ENCODE measurements at places on chromosomes 3 and 15.

DNA sequence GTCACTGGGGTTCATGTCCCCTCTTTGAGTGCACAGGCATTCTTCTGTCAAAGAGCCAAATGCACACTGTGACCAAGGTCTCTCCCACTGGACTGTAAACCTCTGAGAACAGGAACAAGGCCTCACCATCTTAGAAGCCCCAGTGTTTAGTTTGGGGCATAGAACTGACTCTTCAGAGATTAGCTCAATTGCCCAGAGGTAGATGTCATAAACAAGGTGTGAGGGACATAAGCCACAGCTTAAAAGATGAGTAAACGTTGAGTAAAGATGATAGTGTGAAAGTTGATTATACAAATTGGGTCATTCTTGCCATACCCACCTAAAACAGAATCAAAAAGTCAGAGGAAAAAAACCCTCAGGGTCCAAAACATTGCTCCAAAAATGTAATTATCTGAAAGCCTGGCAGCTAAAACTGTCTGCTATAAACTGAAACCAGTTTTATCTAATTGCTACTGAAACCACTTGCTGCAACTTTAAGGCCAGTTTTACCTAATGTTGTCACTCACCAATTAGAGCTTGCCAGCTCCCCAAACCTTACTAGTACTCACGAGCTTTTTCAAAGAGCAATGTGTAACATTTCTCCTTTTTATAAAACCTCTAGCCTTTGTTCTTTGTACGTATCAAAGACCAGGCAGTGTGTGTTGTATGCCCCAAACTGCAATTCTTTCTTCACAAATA is 415.2 kb downstream of the RAP2B start:
- no peak for DNase-seq

DNA sequence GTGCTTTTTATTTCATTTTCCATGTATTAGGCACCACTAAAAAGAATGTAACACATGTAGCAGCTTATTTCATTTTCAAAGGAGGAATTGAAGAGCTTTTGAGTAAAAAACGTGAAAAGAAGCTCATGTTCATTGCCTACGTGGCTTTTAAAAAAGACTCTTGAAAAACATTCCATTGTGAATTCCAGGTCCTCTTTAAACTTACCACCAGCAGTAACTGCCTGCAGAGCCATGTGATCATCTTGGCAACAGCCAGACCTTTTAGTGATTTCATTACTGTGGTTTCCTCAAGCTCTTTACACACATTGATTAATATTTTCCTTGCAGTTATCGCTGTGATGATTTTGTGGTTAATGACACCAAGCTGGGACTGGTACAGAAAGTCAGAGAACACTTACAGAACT is 43.8 kb upstream of the FBXL22 start:
- no peak for DNase-seq

- no peak for DNase-seq
These were observed 126.8 kb downstream of the MITF start for GRCh38 chr3:69865925-69866679.

- DNase-seq: no peak
These were observed 88.4 kb upstream of the PLSCR4 start for GRCh38 chr3:146339349-146339748.

DNA sequence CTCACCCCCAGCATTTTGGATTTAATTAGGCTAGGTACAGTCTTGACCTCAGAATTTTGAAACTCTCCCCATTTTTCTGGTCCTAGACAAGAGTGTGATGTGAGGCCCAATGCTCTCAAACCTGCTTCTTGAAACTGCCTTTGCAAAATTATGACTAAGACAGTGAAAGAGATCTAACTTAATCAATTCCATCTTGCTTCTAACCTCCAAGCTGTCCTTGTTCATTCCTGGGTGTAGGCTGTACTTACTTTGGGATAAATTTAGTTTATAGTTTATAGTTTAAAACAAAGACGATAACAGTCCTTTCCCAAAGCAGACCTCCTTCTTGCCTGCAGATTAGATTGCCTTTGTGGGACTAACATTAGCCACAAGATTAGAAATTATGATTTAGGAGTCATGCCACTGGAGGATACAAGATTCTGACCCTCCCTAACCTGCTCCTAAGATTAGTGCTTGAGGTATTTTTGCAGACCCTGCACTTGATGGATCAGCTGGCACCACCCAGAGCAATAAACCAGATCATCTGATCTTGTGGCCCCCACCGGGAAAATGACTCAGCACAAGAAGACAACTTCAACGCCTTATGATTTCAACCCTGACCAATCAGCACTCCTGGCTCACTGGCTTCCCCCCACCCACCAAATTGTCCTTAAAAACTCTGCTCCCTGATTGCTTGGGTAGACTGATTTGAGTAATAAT is 59.6 kb downstream of the CD200R1L start:
- no peak for DNase-seq

- no peak for DNase-seq
These were observed 182.3 kb downstream of the OR4M2 start for GRCh38 chr15:22262613-22263020.

DNA sequence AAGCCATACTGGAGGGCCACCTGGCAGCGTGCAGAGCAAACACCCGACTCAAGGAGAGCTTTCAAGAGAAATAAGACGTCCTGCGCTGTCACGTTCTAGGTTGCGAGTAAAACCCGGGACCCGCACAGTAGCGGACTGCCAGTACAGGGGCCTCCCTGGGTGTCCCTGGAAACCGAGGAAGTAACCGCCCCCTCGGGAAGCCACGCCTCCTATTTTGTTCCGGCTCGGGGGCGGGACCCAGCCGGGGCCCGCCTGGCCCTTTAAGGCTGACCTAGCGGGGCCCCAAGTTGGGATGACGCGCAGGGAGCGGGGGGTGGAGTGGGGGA is 218 bp upstream of the MAPKAPK3 start:
- peak; percentile 91 for DNase-seq

- no peak for DNase-seq
These were observed 293.8 kb upstream of the WNT5A start for GRCh38 chr3:55780913-55781312.

DNA sequence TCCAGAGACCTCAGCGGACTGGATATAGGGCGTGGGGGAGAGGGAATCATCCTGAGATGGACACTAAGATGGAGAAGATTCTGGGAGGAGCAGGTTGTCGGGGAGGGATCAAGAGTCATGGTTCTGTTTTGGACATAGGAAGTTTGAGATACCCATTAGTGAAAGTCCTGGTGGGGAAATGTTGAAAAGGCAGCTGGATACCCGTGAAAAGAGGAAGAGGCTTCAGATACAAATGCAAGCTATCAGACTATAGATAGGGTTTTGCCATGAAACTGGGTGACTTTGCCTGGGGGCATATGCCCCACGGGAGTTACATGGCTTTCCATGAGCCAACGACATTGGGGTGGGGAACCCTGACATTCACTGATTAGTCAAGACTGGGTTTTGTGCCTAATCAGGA is 1.1 kb upstream of the GPR62 start:
- DNase-seq: no peak

- no peak for DNase-seq
These were observed 40.2 kb downstream of the TRANK1 start for GRCh38 chr3:36904641-36905040.

DNA sequence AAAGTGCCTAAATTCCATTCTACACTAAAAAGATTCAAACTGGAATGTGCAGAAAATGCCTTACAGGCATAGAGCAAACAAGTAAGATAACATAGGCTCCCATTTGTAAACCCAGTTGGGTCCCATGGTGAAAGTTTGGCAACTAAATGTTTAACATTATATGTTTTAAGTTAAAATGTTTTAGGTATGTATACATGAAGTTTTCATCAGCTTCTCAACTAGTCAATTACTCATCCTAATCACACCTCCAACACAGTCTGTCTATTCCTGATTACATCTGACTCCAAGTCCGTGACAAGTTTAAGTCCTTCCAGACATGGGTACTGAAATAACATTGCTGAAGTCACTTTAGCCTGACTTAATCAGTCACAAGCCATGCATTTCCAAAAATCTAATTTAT is 25.0 kb downstream of the MYLK start:
- DNase-seq: no peak

DNA sequence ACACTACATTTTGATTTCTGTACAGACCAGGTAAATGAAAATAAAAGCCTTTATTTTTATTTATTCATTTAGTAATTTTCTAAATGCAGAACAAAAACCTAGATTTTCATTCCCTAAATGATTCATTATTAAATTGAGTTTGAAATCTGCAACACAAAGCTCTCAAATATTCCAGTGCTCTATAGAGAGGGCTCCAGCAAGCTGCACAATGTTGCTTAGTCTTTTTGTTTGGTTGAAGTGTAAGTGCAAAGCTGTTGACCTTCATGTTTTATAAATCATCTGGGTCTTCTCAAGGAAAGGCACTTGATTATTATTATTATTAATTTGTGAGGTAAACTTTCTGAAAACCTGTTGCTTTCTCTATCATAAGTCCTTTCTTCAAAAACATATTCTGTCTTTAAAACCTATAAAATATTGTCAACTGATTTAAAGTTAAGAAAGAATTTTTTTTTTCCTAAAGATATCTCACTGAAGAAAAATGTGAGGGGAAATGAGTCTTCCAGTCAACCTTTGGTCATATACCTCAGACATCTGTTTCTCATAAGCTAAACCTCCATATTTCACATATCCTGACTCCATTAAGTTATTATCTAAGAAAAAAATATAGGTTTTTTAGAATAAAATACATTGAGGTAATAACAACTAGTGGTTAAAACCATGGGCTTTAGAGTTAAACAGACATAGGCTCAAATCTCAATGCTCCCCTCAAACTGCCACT is 100.7 kb downstream of the ZIC4 start:
- DNase-seq: no peak

DNA sequence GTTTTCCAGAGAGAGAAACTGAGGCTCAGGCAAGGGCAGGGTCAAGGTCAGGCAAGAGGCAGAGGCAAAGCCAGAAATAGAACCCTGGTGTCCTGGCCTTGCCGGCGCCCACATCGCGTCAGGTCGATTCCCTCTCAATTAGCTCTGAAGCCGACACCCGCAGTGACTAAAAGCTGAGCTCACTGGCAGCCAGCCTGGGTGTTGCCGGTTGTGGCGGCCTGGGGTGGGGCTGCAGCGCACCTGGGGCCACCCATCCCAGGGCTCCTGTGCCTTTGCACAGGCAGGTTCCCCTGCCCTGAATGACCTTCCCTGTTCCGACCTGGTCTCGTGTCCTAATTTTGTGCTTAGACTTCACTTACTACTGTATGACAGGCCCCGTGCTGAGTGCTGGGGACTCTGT is 6.2 kb downstream of the SEMA3F start:
- no peak for DNase-seq

DNA sequence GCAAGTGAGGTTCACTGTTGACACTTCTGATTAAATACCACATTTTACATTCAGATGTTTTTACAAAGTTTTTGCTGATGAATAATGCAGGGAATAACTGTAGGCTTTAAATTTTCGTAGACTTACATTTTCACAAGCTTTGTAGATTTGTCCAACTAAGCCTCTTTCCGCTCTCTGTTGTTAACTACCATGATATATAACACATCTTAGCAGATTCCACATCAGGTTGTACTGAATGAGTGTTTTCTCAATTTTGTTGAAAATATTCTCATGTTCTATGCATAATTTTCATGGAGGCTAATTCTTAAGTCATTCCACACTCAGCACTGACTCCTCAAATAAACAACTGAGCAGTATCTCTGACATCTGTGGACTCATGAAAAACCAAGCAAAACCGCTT is 168.3 kb downstream of the RSRC1 start:
- no peak for DNase-seq

GRCh38 chr15:51335538-51336410 is 2.6 kb downstream of the CYP19A1 start:
- DNase-seq: no peak

DNA sequence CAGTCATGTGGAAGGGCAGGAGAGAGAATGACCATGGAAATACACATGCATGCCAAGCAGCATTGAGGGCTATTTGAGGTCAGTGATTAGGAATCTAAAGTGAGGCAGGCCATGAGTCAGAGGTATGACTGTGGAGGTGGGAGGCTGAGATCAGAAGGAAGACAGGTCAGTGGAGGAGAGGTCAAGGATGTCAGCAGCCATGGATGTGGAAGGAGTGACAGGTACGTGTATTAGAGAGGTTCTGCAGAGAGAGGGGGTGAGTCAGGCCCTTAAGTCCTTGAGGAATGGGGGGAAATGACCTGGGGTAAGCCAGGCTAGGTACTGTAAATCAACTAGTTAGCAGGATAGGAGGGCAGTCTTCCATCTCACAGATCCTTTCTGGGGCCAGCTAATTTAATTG is 166.6 kb downstream of the ANO10 start:
- no peak for DNase-seq

- no peak for DNase-seq
These were observed 92.6 kb upstream of the CTNNB1 start for GRCh38 chr3:41106691-41107090.

GRCh38 chr3:146170591-146170990 is 9.6 kb upstream of the PLOD2 start:
- no peak for DNase-seq

DNA sequence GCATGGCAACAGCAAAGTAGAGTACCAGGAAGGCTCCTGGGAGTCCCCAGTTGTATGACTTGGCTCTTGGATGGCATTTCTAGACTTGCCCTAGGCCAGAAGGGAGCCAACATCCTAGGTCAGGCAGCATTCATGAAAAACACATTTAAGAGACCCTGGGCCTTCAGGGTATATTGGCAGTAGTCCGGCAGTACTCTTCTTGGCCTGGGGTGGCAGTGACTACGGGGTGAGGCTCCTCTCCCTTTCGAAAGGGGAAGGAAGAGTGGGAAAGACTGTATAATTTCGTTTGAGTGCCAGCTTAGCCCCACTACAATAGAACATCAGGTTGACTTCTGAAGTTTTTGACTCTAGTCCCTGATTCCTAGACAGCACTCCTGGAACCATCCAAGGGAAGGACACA is 136.4 kb downstream of the ZIC4 start:
- DNase-seq: no peak

- DNase-seq: no peak
These were observed 19.2 kb upstream of the RAD18 start for GRCh38 chr3:8982509-8982908.

- DNase-seq: no peak
These were observed 41.3 kb upstream of the LRIG1 start for GRCh38 chr3:66542153-66542552.

GRCh38 chr3:111749171-111750170 is 109.6 kb upstream of the PHLDB2 start:
- no peak for DNase-seq

DNA sequence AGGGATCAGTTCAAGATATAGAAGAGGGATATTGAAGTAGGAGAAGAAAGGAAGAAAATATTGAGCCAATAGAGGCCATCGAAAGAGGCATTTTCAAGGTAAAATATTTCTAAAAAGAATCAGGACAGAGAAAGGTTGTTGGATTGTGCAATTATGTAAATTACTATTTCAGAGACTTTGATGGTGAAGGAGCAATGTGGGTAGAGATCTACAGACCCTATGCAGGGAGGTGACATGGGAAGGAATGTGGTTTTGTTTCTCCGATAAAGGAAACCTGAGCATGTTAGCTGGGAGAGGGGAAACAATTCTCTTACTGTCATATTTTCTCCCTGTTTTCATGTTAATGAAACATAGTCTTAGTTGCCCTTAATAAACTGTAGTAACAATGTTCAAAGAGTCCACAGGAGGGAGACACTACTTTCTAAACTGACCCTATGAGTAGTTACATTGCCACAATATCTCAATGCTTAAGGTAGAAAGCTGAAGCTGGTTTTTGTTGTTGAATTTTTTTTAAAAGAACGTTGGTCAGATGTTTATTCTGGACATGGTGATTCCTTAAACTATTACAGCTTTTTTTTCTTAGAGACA is 133.3 kb downstream of the GRM7 start:
- no peak for DNase-seq

- no peak for DNase-seq
These were observed 1.0 kb upstream of the CRYBG3 start for GRCh38 chr3:97820780-97821179.

- DNase-seq: no peak
These were observed 190.4 kb downstream of the DIPK2A start for GRCh38 chr3:144162042-144162441.

- no peak for DNase-seq
These were observed 35.4 kb upstream of the XCR1 start for GRCh38 chr3:46062679-46063078.
